NCI-H187 (cell line): ENCODE measurements at places on chromosomes 12 and 14.

DNA sequence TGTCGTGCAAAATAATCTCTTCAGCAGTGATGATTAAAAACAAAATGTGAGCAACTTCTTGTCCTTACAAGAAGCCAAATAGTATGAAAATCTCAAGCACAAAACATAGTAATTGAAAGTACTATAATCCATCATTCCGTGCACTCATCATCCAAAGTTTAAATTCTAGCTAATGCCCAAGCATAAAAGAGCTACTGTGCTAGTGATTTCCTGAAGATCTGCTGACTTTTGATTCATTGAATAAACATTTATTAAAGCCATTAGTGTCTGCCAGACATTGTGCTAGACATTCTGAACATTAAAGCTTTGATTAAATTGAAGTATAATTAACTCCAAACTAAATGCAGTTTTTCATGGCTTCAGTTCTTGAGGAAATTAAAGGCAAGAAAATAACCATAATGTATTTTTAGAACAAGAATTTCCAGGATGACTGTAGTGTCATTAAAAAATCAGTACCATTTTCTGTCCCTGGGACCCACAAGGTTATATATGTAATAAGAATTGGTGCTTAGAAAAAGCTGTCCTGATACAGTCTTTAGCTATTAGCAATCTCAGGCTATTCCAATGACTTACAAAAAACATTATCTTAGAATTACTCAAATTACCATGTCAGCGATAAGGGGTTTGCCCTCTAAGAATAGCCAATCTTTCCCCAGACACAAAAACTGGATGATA, 71.7 kb downstream of the CMAS start:
- DNase-seq = no peak

DNA sequence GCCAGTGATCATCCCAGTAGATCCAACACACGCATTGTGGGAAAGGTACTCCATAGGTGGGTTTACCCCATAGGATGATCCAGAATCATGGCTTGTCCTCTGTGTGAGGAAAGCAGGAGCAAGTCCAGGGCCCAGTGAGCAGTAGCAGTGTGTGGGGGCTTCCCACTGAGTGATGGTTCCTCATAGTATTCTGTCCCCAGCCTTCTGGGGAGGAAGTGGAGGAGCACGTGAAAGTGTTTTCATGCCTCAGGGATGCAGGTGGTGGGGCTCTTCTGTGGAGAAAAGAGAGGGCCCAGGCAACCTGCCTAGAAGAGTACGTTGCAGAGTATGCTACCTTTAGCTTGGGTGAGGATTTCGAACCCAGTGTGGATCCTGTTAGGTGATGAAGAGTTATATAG, 56.5 kb downstream of the SUSD6 start:
- no peak for DNase-seq

- DNase-seq = no peak
Measured at GRCh38 chr12:6377667-6377994, 2.3 kb upstream of the SCNN1A start.

- DNase-seq = no peak
Measured at GRCh38 chr12:4771172-4771959, 51.2 kb downstream of the GALNT8 start.

- no peak for DNase-seq
Measured at GRCh38 chr12:112386726-112387125, 4.5 kb upstream of the HECTD4 start.

DNA sequence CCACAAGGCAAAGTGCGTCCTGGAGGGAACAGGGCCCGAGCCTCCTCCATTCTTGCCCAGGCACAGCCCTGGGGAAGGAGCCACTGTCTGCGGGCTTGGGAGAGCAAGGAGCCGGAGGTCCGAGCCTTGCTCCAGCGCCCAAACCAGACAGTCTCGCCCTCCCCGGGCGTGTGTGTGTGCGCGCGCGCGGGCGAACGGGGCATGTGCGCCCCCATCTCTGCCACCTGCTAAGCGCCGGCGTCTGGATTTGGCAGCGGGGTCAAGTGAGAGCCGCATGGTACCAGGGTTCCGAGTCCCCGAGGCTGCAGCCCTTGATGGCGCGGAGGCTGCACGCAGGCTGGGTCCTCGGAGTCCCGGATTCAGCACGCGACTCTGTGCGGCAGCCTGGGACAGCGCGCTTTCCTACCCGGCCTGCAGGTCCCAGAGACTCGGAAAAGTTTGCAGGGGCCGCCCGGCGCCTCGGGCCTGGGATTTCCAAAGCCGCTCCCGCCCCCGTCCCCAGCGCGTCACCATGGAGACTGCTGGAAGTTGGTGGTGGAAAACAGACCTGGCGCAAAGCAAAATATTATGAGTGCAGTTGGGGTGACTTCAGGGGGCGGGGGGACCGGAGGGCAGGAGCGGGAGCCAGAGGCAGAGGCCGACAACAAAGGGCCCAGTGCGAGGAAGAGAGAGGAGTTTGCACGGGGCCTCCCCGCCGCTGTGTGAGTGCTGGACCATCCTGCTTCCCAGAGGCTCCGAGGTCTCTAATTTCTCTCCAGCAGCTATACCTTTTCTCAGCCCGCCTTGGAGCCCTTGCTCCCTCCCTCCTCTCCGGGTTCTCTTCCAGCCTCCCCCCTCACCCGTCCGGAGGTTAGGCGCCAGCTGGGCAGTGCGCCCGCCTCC, 4.2 kb downstream of the RFX4 start:
- DNase-seq = no peak
